Stimulated activated CD4-positive, alpha-beta T cell treated with anti-CD3 and anti-CD28 coated beads, TNF-alpha, amount 100 ng/mL, for 1 hour (primary cell): ENCODE measurements at places on chromosomes 12 and 14.

DNA sequence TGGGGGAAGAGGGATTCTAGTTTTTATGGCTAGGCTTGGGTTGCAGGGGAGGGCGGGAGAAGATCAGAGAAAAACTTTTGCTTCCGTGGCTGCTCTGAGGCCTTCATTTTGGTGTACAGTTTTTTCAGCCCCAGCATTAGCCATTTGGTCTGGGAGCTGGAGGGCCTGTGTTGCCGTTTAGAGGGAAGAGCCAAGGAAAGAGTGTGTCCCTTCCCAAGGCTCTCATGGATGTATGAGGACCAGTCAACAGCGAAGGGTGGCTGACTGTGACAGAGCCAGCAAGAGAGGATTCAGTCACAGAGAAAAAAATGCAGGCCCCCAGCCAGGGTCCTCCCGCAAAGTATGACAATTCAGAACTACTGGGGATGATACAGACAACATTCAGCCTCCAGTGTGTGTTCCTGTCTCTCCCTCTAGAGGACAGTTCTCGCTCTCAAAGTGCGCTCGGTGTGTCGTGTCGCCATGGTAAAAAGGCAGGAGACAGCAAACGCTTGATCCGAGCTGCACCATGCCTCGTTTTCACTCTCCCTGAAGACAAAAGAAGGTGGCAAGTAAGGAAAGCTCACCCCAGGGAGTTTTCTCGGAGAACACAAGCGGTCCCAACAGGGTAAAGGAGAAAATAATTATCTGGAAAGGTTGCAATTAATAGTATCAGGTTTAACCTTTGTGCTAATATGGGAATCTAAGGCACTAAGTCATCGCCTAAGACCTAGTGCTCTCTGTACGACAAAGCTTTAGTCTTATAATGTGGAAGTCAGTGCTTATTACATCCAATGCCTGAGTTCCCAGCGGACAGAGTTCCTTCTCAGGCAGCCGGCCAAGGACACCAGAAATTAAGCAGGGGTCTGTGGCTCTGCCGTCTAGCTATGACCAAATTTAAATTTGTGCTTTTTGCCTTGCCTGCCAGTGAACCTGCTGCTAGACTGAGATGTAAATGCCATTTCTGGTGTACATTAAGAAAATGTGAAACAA lies 157.3 kb upstream of the PLXNC1 start:
- DNase-seq: no peak

DNA sequence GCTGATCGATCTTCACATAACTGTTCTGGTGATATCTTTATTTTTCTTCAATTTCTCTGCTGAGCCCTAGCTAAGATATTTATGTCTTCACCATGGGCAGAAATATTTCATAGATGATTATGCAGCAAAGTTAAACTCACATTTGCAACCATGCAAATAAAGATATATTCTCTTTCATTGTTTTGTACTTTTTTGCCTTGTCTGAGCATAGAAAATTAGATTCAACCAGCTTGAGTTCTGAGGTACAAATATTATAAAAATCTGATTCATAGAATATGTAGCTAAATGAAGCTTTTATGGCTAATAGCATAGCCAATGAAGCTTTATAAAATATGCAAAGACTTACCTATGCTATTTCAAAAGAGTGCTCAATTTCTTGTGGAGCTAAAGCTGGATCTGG lies at the start of gene TAS2R13:
Gene TAS2R13 (minus strand): TSS at position 101 of the 400 bp plus-strand sequence. CDS start 264 bp downstream, outside the sequence.
- DNase-seq: no peak

- no peak for DNase-seq
Measured at GRCh38 chr14:22689199-22689598, 45.0 kb upstream of the OR6J1 start.

DNA sequence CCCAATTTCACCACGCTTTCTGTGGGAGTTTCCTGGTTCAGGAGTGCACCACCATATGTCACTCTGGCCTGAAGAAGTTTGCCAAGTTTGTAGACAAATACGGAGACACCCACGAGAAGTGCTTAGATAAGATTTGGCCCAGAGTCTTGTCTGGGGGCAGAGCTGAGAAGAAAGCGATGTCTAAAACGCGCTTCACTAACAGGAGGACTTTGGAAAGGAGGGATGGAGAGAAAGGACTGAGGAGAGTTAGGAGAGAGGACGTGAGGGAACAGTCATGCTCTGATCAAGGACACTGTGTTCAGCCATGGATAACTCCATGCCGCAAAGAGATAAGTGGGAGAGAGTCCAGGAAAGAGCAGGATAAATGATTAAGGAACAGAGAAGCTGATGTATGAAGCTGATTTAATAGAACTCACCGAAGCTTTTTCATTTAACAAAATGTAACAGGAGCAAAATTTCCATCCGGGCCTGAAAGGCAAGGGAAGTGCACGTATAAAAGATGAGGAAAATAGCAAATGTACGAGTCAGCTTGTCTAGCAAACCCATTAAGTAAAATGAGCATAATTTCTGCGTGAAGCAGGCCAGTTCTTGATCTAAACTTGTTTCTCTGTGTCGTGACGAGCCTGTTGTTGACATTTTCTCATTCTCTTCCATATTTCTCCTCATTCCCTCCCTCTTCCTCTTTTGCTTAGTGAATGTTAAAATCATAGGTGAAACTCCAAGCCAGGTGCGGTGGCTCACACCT lies 23.4 kb upstream of the MAP3K9 start:
- DNase-seq: no peak

GRCh38 chr14:97290065-97290464 lies 492.9 kb downstream of the VRK1 start:
- DNase-seq: no peak

DNA sequence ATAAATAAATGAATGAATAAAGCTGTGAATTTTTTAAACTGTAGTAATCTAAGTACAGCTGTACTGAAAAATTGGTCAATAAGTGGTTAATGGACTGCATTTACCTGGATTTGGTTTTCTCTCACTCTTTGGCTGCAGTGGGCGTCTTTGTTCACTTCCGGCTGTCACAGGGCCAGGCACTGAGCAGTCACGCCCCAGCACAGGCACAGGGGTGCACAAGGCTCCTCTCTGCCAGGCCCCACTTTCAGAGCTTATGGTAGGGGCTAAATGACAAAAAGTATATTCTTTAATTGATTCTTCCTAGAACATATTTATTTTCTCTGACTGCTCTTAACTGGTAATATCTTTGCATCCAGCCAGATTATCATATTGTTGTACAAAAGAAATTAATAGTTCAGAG lies 70.6 kb upstream of the DYNC1H1 start:
- no peak for DNase-seq

GRCh38 chr12:103455020-103455763 lies 40.6 kb downstream of the C12orf42 start:
- no peak for DNase-seq

DNA sequence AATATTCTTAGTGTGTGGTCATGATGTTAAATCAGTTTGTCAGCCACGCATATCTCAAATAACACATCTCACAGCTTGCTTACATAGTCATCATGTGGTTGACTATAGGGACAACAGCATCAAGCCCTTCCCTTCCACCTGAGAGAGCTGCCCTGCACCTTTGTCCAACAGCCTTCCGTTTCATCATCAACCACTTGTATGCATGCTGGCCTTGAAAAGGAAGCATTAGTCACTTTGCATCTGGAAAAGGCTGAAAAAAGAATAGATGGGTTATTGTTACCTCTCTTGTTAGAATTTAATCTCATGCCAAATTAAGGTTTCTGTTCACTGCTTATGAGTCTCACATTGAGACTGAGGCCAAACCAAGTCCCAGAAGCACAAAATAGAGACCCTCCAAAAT lies 1586.5 kb upstream of the SEL1L start:
- DNase-seq: no peak

- DNase-seq: no peak
Measured at GRCh38 chr14:97944380-97944779, 1147.2 kb downstream of the VRK1 start.

DNA sequence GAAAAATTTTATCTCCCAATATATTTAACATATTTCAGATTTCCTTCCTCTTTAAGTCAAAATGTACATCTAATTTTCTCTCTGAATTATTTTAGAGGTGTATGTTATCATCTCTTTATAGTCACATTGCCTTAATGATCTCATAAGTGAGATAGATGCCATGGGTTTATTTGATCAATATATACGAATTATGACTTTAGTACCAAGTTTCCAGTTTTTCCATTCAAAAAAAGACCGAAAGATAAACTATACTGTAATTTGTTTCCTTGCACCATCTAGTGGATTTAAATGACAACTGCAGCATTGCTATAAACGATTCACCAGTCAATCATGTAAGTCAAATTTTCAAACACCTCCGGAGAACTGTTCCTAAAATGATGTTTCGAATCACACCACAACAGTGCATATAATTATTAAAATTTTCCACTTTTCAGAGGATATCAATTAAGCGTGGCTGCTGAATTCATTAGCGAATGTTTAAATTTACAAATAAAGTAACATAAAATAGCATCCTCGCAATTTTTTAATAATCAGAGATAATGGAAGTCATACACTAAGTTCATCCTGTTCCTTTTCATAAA lies 419 bp upstream of the ATXN7L3B start:
- no peak for DNase-seq

DNA sequence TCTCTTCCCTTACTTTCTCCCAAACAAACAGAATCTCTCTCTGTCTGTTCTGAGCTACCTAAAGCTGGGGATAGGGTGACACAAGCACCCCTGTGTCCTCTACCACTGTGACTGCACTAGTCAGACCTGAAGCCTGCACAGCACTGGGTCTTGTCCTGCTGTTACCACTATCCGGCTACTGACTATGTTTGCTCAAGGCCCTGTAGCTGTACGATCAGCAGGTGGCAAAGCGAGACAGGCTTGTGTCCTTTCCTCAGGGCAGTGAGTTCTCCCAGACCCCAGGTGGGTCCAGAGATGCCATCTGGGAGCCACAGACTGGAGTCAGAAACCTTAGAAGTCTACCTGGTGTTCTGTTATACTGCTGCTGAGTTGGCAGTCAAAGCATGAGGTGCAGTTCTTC lies 116.4 kb downstream of the NUBPL start:
- no peak for DNase-seq

- DNase-seq: no peak
Measured at GRCh38 chr12:123041042-123041531, 60.6 kb downstream of the ARL6IP4 start.

- no peak for DNase-seq
Measured at GRCh38 chr12:12207746-12208145, 59.1 kb downstream of the LRP6 start.
